ENCODE measurements at places on chromosomes 1 and 21.

DNA sequence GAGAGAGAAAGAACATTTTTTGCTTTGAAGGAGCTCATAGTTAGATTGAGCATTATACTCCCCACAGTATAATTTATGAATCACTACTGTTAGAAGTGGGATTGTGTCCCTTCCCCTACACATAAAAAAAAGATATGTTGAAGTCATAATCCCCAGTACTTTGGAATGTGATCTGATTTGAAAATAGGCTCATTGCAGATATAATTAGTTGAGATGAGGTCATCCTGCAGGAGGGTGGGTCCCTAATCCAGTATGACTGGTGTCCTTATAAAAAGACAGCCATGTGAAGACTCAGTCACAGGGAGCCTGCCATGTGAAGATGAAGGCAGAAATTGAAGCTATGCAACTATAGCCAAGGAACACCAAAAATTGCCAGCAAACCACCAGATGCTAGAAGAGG is 76.4 kb downstream of the TGFB2 start:
- no peak for DNase-seq

- no peak for DNase-seq
Observed at GRCh38 chr21:23316190-23316589, 2291.1 kb downstream of the MRPL39 start.

DNA sequence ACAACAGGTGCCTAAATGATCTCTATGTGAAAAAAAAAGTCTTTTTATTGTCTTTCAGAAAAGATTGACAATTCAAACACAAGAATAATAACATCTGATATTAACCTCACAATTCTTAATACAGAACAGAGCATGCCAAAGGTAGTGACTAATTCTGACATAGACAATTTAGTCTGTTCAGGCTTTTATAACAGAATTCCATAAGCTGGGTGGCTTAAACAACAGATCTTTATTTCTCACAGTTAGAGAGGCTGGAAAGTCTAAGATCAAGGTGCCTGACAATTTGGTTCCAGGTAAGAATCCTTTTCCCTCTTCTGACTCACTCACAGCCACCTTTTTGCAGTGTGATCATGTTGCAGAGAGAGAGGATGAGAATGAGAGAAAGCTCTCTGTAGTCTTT is 27.0 kb downstream of the DPYD start:
- no peak for DNase-seq

GRCh38 chr21:26679284-26679683 is 106.2 kb upstream of the CYYR1 start:
- DNase-seq = no peak

DNA sequence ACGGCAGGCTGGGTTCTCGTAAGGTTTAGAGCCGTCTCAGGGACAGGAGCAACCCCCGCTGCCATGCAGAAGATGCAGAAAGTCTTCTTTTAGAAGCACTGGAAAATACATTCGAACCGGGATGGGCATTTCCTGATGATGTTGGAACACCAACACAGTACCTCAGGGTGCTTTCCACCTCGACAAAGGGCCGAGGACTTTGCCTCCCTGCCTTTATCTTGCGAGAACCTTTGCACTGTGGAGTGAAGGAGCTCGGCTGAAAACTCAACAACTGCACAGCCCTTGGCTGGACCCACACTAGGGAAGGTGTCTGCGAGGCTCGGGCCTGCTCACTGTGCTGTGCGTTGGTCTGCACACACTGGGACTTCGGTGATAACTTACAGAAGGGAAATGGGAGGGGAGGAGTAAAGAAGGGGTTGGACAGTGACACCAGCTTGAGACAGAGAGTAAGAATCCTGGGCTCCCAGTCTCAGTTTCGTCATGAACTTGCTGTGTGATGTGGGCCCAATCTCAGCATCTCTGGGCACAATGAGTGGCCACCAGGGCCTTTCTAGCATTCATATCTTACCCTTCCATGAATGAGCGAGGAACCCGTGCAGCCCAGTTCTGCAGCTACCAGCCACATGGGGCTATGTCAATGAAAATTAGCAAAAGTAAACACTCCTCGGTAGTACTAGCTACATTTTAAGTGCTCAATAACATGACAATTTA is 18.2 kb downstream of the RCAN1 start:
- DNase-seq = no peak

All from amniotic stem cell (primary cell).